ENCODE measurements at places on chromosomes 6 and 20. TPM values are rescaled to one million over a fixed set of nuclear protein-coding genes. Genes with fewer than 3 reads are reported as not detected.

Gene UBE3D
- 3.7 TPM for total RNA-seq

Gene NOX3
- not detected for total RNA-seq

Gene OLIG3
- total RNA-seq: not detected

Gene CITED2
- total RNA-seq: 86.6 TPM

Gene NKAPL
- 0.99 TPM for total RNA-seq

Gene KHDC1L
- not detected for total RNA-seq

Gene CRIP3
- not detected for total RNA-seq

Data from glomerular endothelial cell (primary cell).